ENCODE measurements at places on chromosomes 2 and 18.

GRCh38 chr18:74795751-74796150 is 198.1 kb downstream of the ZNF407 start:
- no peak for DNase-seq

GRCh38 chr2:31353179-31353578 is 61.4 kb downstream of the XDH start:
- DNase-seq, result no peak

DNA sequence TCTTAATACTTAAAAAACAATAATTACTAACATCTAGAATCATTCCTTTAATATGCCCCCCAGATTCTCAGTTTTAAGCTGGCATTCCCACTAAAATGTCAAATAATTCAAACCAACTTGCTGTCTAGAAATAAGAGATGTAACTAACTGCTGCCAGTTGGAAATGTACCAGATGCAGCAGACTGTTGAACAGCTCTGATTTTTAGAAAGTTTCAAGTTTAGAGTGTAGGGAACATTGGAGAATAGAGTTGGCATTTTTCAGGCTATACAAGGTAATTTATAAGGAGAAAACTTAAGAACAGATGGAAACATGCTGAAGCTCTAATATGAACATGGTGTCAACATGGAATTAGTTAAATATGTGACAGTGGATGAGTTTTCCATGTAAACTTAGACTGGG is 101.4 kb downstream of the PTRHD1 start:
- DNase-seq, result no peak

GRCh38 chr18:23231340-23232021 is 96.2 kb downstream of the CABLES1 start:
- peak; percentile 57 for DNase-seq

DNA sequence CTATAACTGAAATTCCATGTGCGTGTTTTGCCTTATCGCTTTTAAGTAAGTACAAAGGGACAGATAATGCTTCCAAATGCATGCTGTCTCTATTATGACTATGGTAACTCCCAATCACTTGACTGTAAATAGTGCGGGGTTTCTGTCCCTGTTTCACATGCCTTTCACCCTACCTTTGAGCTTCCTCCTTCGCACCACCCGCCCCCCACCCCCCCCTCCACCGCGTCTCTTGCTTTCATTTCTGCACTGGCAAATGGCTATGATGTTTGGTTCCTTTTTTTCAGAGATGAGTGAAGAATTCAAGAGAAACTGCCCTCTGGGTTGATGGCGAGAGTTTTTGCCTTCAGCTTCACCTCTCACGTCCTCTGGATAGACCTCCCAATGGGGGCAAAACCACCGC is 25.0 kb upstream of the SPP2 start:
- no peak for DNase-seq

- DNase-seq, result no peak
Measured at GRCh38 chr2:241546771-241547498, 11.6 kb upstream of the BOK start.

DNA sequence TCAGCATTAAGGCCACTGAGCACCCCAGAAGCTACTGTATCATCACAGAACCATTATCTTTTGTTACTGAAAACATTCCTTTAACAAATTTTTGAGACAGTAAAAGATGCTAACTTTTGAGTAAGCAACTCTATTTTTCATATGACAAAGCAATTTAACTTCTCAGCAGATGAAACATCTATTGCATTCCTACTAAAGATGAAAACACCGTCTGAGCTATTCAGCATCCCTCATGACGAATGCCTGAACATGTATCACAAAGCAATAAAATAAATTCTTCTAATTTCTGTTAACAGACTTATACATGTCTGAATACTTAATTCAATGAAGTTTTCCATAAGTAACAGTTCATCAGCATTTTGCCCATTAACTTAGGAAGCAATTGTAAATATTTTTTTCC is 23.9 kb downstream of the CHN1 start:
- no peak for DNase-seq

DNA sequence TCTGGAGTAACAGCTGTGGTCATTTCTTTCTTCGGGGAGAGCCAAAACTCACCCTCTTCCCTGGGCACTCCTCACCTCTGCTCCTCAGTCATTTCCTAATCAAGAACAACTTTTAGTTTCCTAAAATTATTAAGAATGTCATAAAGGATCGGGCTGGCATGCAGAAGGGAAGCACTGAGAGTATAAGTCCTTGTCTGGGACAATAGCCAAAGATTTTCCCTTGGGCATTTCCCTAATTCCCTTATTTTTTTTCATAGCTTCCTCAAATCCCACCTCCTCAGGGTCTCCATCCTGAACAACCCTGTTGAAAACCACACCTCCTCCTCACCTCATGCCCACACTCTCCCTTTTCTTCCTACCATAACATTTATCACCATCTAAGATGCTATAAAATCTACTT is 115.0 kb downstream of the MREG start:
- DNase-seq, result no peak

DNA sequence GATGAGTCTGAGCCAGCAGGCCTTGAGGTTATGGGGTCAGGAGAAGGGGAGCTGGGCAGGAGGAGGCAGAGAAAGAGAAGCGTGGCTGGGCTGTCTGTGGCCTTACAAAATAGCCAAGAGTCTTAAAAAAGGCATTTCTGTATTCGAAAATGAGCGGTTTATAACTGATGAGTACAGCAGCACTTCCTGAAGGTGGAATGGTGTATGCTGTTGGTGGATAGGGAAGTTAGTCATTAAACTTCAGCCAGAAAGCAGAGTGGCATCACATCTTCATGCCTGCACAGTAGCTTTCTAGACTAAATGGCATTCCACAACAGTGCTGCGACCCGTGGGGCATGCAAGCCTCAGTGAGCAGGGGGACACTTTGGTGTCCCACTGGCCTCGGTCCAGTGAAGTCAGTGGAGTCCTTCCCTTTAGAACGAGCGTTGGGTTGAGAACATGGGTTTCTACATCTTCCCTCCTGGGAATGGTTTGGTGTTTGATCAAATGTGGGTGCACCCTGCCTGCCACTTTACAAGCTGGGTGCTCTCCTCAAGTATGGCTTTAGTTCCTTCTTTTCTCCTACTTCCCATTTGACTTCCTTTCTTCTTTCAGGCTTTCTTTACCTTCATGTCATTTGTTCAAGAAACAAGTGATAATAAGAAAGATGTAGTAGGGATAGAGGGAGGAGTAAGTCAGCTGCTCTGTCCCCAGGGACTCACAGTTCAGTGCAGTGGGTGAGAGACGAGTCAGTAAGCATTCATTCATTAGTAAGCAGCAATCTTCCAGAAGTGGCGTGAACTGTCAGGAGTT is 96.3 kb downstream of the ARMC9 start:
- DNase-seq, result no peak

GRCh38 chr2:205386109-205386508 is 296.2 kb upstream of the NRP2 start:
- DNase-seq, result no peak

GRCh38 chr18:50649821-50650220 is 89.9 kb downstream of the MAPK4 start:
- DNase-seq, result no peak

- no peak for DNase-seq
Measured at GRCh38 chr2:169365029-169365480, 2.7 kb upstream of the LRP2 start.

GRCh38 chr2:210577263-210578071 is 21.1 kb downstream of the CPS1 start:
- no peak for DNase-seq

DNA sequence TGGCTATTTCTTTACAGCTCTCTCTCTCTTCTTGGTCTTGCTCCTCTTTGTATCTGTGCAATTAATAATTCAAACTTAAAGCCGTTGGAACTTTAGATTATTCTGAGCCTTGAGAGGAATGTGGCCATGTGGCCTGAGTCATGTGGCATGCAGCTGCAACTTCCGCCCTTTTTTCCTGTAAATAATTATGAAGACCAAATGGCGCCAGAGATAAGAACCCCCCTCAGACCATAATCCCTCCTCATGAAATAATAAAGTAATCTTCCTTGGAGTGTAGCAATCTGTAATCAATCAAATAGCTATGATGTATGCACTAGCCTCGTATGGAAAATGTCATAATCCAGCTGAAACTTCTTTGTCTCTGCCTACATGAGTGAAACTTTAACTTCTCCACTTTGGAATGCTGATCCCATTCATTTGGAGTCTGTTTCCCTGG is 13.5 kb upstream of the TWSG1 start:
- no peak for DNase-seq

GRCh38 chr18:23306822-23307221 is 146.3 kb upstream of the RIOK3 start:
- no peak for DNase-seq
